ENCODE measurements at places on chromosomes 2 and 18. TPM values are rescaled to one million over a fixed set of nuclear protein-coding genes. Genes with fewer than 3 reads are reported as not detected.

The NT5C1B gene
- not detected for total RNA-seq

The IL1RL1 gene
- total RNA-seq: 19.6 TPM

DNA sequence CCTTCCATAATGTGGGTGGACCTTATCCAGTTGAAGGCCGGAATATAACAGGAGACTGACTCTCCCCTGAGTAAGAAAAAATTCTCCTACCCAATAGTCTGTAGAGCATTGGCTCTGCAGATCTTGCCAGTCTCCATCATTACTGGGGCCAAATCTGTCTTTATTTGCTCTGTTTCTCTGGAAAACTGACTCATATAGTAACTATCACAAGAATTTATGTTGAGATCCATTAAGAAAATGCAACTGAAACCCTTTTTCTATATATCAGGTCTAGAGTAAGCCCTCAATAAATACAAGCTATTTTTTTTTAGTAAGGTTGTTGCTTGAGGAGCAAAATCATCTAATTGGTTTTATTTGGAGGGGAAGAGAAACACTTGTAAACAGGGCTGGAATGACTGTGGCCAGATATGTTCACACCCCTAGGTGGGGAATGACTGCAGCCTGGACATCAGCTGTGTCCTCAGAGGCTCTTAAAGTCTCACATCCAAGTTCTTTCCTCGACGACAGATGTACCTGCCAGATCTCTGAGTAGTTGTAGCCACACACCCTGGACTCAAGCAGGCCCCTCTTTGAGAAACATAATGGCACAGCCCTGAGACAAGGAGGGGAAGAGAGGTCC lies 339.7 kb downstream of the TNS1 start:
- H3K36me3 ChIP-seq: no peaks in the 10 kb centered on the region
- H3K27me3 ChIP-seq: no peaks in the 10 kb centered on the region
- H3K4me1 ChIP-seq: no peaks in the 10 kb centered on the region
- H3K4me3 ChIP-seq: no peak overlapping the region
- DNase-seq: no peak
- H3K27ac ChIP-seq: no peak overlapping the region

GRCh38 chr2:59804732-59805131 lies 748.7 kb downstream of the BCL11A start:
- no peak overlapping the region for H3K27ac ChIP-seq
- no peaks in the 10 kb centered on the region for H3K36me3 ChIP-seq
- H3K4me3 ChIP-seq: no peak overlapping the region

- peaks cover 83% of the 10 kb centered on the region for H3K36me3 ChIP-seq
- no peaks in the 10 kb centered on the region for H3K27me3 ChIP-seq
- DNase-seq: no peak
These were observed 36.1 kb upstream of the TNFRSF11A start for GRCh38 chr18:62289047-62289446.
